CD4-positive, alpha-beta T cell treated with Interleukin-17A for 1 hour (primary cell): ENCODE measurements at places on chromosomes 13 and 19.

DNA sequence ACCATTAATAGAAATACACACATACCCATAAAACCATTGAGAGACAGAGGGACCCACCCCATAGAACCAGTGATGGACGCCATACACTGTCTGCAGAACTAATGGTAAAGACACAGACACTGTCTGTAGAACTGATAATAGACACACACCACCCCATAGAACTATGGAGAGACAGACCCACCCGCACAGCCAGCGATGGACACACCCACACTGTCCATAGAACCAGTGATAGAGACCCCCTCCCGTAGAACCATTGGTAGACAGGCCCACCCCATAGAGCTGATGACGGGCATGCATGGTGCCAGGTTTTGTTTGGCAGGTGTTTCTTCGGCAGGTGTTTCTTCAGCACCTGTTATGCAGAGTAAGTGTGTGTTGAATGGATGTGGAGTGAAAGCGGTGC, 88.3 kb upstream of the TEX29 start:
- DNase-seq = no peak

GRCh38 chr19:31448221-31448657, 99.0 kb upstream of the TSHZ3 start:
- DNase-seq = no peak

DNA sequence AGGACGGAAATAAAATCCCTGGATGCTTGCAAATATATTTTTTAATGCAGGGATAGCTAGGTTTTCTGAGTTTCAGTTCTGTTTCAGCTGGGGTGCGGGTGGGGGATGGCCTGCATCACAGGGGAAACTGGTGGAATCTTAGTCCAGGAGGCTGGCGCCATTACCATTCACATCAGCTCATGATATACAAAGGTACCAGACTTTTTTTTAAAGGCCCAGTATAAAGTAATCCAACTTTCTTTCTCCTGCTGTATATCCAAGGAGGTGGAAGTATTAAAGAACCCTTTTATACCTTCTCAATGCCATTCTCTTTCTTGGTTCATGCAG, 343.8 kb downstream of the KCNRG start:
- DNase-seq = no peak

DNA sequence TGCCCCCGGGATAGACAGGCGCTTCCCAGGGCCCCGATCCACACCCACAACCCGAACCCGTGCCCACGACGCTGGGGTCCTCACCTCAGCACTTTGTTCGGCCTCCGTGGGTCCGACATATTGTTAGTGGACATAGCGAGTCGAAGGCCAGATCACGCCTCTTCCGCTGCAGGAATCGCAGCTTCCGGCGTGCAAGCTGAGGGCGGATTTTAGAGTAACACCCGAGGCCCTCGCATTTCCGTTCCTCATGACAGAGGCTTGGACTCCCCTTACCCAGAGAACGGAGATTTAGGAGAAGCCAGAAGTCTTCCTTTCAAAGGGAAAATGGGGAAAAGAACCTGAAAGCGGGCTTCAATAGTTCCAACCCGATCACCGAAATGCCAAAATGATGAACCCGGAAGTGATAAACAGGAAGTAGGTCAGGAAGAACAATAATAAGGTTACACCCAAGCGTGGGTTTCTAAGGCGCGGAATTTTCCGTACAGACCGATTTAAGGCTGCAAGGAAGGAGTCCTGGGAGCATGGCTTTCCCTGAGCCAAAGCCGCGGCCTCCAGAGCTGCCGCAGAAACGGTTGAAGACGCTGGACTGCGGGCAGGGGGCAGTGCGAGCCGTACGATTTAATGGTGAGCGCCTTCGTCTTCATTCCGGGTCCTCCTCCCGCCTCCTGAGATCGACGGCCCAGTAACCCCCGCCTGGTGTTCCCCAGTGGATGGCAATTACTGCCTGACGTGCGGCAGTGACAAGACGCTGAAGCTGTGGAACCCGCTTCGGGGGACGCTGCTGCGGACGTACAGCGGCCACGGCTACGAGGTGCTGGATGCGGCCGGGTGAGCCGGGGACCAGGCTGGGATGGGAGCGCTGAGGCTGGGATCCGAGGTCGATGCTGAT, 2.9 kb downstream of the WDR83 start:
- DNase-seq = peak; percentile 84

GRCh38 chr13:111286162-111286561, 34.3 kb upstream of the TEX29 start:
- DNase-seq = no peak

DNA sequence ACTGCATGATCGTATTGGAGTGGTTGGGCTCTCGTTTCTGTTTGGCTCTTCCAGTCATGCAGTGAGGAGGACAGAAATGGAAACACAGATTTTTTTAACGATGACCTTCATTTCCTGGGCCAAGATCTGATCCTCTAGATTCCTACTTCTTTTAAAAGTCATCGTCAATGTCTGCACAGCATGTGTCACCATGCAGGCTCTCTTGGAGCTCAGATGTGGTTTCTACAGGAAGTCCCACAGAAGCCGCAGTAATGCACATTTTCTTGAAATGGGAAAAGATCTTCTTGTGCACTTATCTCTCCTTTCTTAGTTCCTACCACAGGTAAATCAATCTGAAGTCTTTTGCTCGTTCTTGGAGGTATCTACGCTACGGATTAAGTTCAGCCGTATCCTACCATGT, 626.9 kb downstream of the EFNB2 start:
- DNase-seq = peak; percentile 16

GRCh38 chr13:74444864-74445479, 310.8 kb upstream of the KLF12 start:
- no peak for DNase-seq

- no peak for DNase-seq
These were observed 1.3 kb downstream of the ZNF749 start for GRCh38 chr19:57436417-57436816.

- DNase-seq = no peak
These were observed 279.8 kb downstream of the DNAJC15 start for GRCh38 chr13:43303033-43303729.

- DNase-seq = no peak
These were observed 73.9 kb downstream of the WTIP start for GRCh38 chr19:34555447-34555846.

DNA sequence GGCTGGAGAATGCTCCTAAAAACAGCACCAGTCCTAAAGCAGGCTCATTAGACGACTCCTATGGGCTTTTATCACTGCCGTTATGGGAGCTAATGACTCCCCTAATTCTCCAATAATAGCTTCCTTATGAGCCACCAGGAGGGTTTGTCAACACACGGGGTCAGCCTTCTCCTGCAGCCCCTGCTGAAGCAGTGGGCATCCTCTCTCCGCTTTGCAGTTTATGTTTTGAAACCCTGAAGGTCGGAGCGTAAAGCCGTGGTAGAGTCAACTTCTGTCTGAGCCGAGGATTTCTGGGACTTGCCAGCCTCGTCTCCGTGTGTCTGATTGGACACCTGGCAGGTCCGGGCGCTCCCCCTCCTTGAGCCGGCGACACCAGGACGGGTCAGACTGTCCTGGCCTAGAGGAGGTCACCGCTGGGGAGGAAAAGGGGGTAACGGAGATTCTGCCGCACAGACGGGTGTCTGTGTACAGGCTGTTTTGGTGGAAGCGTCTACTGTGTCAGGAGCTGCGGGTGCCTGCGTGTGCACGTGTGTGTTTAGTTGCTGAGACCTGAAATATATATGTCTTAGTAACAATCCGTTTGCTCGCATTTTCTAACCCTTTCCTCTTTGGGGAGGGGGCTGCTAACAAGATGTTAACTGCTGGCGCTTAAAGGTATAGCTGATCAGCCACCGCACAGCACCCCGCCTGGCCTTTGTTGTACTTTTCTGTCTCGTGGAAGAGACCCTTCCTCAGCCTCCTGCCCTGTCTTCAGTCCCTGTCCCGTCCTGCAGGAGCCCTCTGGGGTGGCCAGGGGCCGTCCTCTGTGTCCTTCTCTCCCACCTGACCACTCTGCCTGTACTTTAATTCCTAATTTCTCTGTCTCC, 1.9 kb downstream of the KDM4B start:
- no peak for DNase-seq

DNA sequence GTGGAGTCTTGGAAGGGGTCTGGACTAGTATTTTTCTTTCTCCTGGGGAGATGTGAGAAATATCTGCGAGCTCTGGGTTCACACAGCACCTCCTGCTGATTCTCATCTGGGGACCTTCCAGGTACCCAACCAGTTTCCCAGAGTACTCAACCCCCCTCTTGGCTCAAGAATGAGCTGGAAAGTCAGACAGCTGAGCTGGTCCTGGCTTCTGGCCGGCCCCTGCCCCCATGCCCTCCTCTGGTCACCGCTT, 2.2 kb upstream of the PDE4A start:
- no peak for DNase-seq

DNA sequence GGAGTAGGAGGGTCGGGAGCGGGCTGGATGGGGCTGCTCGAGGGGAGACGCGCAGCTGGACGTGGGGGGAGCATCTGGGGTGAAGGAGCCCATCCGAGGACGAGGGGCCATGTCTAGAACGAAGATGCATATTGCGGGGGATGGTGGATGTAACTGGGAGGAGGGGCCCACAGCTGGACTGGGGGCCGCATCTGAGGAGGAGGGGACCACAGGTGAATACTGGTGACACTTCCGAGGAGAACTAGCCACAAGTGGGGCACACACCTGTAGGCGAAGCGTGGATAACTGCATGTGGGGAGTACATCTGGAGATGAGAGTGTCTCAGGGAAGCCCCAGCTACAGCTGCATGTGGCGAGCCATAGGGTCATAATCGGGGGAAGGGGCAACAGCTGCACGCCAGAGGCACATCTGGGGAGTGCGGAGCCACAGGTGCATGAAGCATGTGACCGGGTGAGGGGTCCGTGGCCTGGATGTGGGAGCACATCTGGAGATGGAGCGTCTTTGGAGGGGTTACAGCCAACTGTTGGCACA, 402 bp downstream of the ZSWIM9 start:
- no peak for DNase-seq

- DNase-seq = no peak
These were observed 4.9 kb upstream of the DMKN start for GRCh38 chr19:35518313-35518712.

DNA sequence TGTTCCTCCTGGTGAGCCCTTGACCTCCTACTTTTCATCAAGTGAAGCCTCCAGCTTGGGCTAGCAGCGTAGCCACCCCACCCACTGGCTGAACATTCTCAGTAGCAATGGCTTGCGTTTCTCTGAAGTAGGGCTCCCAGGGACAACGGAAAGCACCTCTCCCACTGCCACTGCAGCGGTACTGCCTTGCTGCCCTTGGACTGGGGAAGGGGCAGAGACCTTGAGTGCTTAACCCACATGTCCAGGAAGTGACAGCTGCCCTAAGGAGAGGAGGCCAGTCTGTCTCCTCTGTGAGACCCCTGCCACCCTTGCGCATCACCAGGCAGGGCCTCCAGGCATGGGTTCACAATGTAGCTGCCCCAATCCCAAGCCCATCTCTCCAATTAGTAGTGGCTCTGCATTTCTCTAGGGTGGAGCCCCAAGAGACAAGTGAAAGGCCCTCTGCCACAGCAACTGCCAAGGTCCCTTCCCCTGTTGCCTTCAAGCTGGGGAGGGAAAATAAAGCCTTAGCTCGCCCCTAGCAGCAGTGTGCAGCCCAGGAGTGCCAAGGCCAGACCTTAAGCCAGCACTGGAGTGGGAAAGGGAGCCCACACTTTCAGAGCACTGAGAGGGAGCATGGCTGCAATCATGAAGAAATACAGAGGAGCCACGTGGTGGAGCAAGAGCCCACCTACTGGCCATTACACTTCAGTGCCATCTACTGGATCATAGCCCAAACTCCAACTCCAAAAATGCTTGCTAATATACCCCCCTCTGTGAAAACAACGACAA, 175.9 kb upstream of the TRPC4 start:
- no peak for DNase-seq

GRCh38 chr19:6010107-6010506, 32.2 kb upstream of the RANBP3 start:
- no peak for DNase-seq

GRCh38 chr19:33085570-33086128, 4.7 kb downstream of the GPATCH1 start:
- DNase-seq = no peak

GRCh38 chr19:327291-328024, 17.1 kb downstream of the MIER2 start:
- no peak for DNase-seq

DNA sequence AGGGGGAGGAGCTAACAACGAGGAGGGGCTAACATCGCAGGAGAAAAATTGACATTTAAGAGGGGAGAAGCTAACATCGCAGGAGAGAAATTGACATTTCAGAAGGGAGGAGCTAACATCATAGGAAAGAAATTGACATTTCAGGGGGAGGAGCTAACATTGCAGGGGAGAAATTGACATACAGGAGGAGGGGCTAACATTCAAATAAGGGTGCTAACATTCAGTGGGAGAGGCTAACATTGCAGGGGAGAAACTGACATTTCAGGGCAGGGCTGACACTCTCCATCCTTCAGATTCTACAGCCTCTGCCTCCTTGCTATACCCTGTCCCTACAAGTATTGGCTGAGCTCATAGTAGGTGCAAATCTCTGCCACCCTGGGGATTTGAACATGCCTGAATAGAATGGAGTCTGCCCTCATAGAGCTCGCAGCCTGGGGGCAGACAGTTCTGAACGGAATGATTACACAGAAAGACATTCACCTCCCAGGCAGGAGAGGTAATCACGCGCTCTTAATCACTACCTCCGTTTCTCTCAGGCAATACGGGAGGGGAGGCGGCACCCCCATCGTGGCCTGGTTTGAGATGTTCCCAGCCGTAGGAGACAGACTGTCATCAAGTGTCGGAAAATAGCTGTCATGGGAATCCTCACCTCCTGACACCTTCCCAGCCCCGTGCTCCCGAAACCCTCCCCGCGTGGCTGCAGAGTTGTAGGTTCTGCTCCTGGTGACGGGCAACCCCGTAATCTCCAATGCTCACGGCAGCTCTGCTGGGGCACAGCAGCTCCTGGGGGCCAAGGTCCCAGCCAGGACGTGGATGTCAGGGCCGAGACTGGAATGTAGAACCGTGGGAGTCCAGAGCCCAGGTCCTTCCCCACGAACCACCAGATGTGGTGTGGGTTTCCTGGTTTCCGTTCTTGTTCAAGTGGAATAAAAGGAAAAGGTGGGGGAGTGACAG, 9.5 kb downstream of the GPR32 start:
- DNase-seq = no peak

DNA sequence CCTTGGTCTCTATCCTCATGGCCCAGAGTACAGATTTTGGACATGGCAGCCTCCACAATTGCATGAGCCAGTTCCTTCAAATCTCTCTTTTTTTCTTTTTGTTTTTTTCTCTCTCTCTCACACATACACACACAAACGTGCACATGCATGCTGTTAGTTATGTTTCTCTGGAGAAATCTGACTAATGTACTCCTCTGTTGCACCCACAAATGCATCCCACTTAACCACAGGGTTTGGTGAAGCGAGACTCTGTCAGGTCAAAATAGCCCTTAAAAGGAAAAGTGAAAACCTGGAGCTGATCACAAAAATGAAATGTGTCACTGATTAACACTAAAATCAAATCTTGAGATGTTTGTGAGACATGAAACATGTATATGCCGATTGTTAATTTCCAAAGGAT, 374.6 kb upstream of the ARGLU1 start:
- DNase-seq = no peak

GRCh38 chr19:43406297-43406696, 8.4 kb upstream of the TEX101 start:
- DNase-seq = no peak

- no peak for DNase-seq
These were observed 4.9 kb upstream of the PDE4C start for GRCh38 chr19:18230941-18231734.

GRCh38 chr13:49164712-49165111, 55.4 kb upstream of the MLNR start:
- DNase-seq = no peak

- DNase-seq = peak; percentile 23
These were observed 27.4 kb upstream of the TIMM44 start for GRCh38 chr19:7970716-7971448.
